ENCODE measurements at places on chromosomes 3 and 15.
A peak's percentile ranks its signal among the peaks of the same experiment; 100 is the strongest.

- no peak for DNase-seq
These were observed 24.7 kb downstream of the SLC15A2 start for GRCh38 chr3:121918779-121919483.

DNA sequence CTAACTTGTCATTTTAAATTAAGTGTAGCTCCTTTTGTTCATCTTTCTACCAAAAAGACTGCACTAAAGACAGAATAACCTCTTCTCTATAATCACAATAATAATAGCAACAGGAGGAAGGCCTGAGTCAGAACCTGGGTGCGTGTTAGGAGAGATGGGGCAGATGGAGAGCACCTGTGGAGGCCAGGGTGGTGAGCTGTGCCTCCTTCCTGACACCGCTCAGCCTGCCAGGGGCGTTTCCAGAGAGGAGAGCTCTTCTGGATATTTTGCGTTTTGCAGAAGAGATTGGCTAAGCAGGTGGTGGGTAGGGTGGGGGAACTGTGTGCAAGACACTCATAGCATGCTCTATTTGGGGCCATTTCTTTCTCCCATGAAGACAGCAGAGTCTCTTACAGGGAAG is 83.5 kb downstream of the MEGF11 start:
- DNase-seq = no peak

GRCh38 chr3:98596541-98597500 is 3.4 kb upstream of the CPOX start:
- peak; percentile 5 for DNase-seq

DNA sequence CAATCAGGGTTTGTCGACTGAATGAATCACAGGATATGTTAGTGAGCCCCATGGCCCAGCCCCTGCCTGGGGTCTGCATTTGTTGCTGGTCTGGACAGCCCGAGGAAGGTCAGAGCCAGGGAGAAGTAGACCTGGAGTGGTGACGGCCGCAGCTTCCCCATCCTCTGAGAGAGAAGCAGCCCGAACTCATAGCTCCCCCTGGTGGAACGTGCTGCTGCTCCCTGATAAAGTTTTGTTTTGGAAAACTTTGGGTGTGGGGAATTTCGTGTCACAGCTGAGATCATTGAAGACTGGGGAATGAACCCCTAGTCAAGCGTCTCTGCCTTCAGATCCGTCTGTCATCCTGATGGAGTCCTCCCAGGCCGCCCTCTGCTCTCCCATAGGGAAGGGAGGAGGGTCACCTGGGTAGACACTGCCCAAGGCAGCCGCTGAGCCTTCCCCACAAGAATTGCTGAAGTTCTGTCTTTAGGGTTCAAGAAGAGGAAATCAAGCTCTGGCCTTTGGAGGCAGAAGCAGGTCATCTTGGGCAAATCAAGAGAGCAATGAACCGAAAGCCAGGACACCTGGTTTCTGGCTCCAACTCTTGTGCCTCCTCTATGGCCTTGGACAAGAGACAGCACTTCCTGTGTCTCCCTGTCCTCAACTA is 60.5 kb downstream of the GLDN start:
- DNase-seq = no peak

- no peak for DNase-seq
These were observed 810.2 kb upstream of the ALCAM start for GRCh38 chr3:104556372-104557078.

DNA sequence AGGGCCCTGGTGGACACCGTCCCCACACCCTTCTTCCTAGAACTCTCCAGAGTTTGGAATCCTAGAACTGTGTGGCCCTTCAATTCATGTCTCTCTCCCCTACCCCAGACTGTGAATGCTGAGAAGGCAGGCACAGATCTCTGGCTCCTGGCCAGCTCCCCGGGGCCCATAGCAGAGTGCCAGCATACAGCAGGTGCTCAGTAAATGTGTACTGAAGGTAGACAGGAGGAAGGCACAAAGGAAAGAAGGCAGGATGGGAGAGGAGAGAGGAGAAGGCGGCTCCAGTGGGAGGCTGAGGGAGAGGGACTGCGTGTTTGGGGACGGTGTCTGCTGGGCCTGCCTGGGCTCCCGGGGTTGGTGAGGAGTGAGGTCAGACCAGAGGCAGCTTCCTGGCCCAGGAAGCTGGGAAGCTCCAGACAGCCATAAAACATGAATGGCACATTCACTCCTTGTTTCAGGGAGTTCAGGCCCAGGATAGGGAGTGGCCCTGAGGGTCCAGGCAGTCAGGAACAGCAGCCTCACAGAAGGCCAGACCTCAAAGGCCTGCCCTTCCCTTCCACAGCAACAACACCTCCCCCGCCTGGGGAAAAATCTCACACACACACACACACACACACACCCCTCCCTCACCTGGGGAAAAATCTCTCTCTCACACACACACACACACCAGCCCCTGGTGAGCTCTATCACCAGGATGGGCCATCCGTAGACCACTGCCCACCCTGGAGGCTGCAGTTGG is 137.1 kb upstream of the PRR20G start:
- no peak for DNase-seq

DNA sequence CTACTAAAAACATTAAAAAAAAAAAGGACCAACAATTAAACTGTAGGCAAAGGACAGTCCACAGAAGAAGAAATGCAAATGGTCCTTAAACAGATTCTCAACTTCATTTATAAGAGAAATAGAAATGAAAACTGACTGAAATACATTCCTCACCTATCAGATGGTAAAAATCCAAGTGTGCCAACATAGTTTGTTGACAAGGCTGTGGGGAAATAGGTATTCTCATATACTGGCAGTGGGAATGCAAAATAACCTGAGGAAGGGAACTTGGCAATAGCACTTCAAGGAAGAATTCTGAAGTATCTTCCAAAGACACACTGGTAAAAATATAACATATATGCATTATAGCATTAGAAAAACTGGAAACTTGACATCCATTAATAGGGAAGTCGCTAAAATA is 53.8 kb downstream of the SLC24A1 start:
- no peak for DNase-seq

DNA sequence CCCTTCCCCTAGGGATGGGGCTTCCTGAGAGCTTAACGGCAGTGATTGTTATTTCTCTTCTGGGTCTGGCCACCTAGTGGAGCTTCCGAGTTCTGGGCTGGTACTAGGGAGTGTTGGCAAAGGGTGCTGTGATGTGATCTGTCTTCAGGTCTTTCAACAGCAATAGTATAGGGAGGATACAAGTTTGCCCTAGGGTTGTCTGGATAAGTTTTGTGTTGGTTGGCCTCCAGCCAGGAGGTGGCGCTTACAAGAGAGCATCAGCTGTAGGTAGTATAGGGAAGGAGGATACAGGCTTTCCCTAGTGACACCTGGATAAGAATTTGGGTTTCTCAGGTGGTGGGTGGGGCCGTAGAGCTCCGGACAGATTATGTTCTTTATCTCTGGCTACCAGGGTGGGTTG is 19.2 kb upstream of the CPOX start:
- peak; percentile 14 for DNase-seq

DNA sequence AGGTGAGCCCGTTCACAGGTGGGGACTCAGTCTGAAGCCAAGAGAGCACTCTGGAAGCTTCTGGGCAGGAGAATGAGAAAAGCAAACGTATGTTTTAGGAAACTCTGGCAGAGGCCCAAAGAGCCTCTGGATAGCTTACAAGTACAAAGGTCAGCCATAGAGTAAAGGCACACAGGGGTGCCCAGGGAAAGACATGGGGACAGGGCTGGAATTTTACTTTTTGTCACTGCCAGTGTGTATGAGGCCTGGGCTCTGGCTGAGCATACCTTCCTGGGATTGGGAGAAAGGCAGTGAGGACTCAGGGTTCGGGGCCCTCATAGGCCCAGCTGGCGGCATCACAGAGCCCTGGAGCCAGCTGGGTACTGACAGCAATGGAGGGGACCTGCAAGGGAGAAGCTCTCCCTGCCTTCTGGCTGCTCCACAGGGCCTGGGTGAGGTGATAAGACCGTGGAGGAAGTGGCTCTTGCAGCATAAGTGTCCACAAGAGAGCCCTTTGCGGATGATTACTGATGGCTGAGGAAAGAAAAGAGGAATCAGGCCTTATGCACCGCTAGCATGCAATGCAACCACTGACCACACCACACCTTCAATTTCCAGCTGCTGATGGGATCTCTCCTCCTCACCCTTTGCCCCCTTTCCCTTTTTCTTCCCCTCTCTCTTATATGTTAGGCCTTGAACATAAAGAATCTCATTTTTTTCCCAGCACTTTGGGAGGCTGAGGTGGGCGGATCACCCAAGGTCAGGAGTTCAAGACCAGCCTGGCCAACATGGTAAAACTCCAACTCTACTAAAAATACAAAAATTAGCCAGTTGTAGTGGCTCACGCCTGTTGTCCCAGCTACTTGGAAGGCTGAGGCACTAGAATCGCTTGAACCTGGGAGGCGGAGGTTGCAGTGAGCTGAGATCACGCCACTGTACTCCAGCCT is 25.1 kb upstream of the BCL2L10 start:
- DNase-seq = no peak

GRCh38 chr3:55245351-55245750 is 241.8 kb downstream of the WNT5A start:
- DNase-seq = no peak

DNA sequence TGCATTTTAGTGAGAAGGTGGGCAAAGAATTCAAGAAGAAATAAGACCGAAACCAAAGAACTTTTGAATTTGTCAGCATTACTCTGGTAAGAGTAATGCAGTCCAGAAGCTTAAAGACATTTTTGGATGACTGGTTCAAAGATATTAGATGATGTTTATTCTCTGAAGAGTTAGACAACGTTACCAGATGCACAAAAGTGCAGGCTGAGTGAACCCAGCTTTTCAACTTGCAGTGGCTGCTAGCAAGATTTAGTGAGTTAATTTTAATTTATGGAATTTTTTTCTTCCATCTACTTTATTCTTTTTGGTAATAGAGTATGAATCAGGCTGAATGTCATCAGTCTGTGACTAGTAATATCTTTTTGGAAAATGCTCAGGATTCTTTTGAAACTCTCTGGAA is 267.3 kb upstream of the AZI2 start:
- no peak for DNase-seq

- DNase-seq = peak; percentile 53
These were observed 41.6 kb upstream of the CLSTN2 start for GRCh38 chr3:139893267-139893962.

DNA sequence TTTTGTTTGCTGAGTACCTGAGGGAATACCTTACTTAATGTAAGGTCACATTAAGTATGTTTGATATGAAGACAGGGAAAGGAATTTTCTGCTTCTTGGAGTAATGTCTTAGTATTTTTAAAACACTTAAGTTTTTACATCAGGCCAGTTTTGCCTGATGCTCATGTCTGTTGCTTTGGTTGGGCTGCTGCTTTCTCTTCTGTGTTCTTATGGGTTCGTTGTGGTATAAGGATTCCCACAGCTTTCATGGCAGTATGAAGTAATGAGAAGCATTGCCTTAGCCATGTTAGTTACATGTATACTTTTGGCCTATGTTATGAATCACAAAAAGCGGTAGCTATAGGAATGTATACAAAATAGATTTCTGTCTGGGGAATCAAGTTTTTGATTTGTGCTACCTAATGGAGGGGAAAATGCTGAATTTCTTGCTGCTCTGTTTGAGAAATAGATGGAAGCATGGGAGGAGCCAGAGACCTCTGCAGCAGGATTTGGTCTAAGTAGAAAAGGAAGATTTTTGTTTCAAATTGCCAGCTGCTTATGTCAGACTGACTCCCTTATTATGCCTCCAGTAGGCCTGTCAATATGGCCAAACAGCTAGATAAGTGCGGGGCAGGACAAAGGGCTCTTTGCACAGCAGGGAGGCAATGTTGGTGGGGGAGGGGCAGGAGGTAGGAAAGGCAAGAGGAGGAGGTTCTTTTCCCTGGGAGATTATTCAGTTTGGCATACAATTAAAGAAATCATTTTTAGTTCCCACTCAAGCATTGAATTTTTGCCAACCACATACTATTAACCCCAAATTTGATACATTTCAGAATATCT is 5.2 kb downstream of the SETD5 start:
- peak; percentile 82 for DNase-seq

DNA sequence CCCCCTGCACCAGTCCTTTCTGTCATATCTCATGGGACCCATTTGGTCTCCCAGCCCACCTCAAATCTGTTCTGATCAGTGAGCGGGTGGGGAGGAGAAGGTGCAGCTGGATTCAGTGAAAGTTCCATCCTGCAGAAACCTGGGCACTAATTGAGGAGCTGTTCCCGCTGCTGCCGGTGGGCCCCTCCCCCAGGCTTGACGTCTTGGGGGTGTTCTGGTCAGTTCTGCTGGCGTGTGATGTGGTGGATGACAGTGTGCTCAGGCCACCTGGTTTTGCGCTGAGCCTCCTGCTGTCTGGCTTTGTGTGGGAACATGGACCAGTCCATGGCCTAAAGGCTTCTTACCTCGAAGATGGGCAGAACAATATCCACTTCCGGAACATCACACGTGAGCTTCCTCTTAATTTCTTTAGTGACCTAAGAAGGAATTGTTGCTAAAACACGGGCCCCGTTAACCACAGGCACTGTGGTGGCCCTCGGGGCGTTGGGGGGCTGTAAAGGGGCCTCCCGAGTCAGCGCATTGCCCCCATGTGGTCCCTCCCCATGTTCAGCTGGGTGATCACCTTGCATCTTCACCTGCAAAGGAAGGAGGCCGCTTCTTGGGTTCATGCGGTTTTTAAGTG is 59.7 kb downstream of the RGMA start:
- no peak for DNase-seq

GRCh38 chr3:111796566-111796965 is 62.5 kb upstream of the PHLDB2 start:
- no peak for DNase-seq

DNA sequence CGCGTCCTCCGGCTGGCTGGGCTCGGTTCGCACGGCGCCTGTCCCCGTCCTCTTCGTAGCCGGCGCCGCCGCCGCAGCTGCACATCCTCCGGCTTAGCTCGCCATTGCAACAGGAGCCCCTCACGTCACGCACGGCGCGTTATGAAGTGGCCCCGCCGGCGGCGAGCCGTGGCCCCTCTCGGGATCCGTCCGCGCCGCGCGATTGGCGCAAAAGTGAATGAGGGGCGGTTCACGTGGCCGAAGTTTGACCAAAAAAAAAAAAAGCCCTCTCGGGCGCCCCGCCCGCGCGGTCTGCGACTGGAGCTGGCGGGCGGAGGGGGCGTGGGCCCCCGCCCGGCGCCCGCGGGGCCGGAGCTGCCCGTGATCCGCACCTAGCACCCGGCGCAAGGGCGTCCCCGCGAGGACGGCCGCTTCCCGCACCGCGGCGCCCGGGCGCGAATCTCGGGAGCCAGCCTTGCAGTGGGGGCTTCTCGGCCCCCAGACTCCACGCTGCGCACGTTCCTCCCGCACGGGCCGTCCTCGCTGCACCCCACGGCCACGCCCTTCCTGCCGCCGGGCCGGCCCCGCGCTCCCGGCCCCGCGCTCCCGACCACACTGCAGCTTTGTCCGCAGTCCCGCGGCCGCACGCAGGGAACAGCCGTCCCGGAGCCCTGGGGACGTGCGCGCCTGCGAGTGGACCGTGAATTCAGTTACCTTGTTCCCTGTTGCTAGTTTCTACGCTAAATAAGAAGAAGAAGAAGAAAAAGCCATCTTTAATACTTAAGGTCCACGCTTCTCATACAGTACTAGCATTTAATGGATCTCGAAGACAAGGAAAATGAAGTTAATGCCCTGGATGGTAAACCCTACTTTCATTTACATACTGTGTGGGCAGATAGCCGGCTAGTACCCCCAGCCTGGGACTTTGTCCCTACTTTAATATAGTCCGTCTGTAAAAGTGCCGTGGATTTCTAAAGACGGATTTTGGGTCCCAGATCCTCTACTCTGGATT is at the start of gene CHSY1:
Gene CHSY1 (minus strand): TSS at position 219 of the 991 bp plus-strand sequence. CDS start 592 bp downstream, outside the sequence.
- peak; percentile 94 for DNase-seq

Data from NCI-H1417 (cell line).